ENCODE measurements at places on chromosomes 2 and 18.

- no peak for DNase-seq
Observed at GRCh38 chr2:21466341-21466927, 342.7 kb downstream of the TDRD15 start.

GRCh38 chr2:142180820-142181533 lies 50.2 kb upstream of the LRP1B start:
- DNase-seq, result peak; percentile 84

DNA sequence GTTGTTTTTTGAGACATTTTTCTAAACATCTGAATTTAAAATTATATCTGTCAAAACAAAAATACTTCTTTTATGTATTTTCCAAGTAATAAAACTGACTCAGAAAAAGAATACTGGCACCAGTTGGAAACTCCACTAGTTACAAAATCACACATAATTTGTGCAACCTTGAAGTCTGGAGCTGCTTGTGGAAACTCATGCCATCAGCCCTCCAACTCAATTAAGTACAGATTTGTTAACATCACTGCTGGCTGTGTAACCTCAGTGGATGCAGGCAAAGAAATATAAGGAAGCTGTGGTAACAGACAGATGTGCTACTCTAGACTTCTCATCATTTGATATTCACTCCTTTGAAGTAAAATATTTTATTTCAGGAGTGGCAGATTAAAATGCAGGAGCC lies 30.0 kb upstream of the RAPH1 start:
- no peak for DNase-seq

DNA sequence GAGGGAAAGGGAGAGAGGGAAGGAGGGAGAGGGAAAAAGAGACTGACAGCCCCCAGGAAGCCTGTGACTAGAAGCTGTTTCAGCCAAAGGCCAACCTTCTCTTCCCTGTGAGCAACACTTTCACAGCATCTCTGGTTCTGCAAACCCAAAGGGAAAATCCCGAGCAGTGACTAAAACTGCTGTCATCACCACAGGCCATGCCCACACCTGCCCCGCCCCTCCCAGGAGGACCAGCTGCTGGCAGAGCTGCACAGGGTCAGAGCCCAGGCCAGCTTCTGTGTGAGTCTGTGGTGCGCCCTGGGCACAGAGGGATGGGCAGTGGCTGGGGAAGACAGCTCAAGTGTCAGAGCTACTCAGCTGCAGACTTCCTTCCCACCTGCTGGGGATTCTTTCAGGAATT lies 64.9 kb upstream of the OTOS start:
- no peak for DNase-seq

DNA sequence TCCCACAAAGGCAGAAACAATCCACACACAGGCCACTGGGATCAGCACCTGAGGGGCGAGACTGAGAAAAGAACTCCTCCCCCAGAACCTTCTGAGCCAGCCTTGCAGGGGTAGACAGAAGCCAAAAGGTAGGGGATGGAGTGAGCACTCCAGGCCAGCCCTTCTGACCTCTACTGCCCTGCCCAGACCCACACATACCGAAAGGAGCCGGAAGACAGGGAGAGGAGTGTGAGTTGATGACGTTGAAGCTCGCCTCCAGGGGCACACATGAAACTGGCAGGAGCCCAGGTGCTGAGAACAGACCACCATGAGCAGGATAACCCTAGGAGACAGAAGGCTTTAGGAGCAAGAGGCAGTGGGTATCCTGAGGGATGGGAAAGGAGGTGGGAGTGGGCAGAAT lies 1.8 kb downstream of the SLC23A3 start:
- no peak for DNase-seq

- DNase-seq, result no peak
Observed at GRCh38 chr2:220078439-220078838, 451.0 kb downstream of the SLC4A3 start.

GRCh38 chr2:1548910-1549673 lies 135.8 kb downstream of the TPO start:
- no peak for DNase-seq

GRCh38 chr2:30248791-30249190 lies 17.5 kb downstream of the LBH start:
- no peak for DNase-seq

- DNase-seq, result no peak
Observed at GRCh38 chr2:161947836-161948235, 126.2 kb downstream of the DPP4 start.

DNA sequence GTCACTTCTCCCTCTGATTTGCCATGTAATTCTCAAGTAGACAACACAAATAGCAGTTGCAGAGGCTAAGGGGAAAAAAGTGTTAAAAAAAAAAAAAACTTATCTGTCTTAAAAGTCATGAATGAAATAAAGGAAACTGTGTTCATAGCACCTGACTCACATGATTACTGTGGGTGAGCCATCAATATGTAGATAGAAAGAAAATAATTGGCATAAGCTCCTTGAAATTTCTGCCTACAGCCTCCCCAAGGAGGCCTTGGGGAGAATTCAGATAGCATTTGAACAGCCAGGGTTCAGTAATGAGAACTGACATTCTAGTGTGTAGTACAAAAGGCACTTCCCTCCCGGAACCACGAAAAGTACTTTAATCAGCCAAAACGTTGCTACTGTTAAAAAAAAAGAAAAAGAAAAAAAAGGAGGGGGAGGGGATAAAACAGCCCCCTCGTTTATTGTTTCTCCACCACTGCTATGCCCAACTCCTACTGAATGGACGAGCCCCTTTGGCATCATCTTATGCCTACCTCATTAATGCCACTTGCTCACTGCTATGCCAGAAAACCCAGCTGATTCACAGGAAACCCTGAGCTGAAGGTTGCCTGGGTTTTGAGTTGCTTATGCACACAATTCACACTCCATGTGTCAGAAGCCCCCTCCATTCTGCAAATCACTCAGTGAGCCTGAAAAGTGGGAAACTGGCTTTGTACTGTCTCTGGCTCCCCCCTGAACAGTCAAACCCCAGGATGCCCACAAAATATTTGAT lies 65.5 kb upstream of the KLF7 start:
- DNase-seq, result no peak
